ENCODE measurements at places on chromosomes 6 and 20.
A peak's percentile ranks its signal among the peaks of the same experiment; 100 is the strongest.

- DNase-seq, result no peak
Observed at GRCh38 chr6:143632894-143633293, 44.9 kb upstream of the PHACTR2 start.

GRCh38 chr6:164640956-164641355, 668.4 kb downstream of the C6orf118 start:
- no peak for DNase-seq

GRCh38 chr6:31729979-31730630, 1.0 kb upstream of the DDAH2 start:
- DNase-seq, result peak; percentile 76

DNA sequence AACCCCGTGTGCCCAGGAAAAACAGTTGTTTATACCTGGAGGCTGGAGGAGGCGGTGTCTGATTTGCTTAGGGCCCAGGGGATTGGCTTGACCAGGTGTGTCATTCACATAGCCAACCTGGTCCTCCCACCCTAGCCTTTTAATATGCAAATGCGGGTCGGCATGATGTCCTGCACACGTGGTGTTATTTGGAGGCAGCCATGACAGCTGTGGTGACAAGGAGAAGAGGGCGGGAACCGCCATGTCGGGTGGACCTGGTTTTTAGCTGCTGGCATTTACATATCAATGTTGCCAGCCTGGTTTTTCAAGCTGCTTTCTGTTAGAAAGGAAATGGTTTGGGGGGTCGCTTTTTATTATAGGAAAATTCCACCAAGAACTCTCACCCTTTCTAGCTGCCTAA, 291.4 kb upstream of the QKI start:
- no peak for DNase-seq

DNA sequence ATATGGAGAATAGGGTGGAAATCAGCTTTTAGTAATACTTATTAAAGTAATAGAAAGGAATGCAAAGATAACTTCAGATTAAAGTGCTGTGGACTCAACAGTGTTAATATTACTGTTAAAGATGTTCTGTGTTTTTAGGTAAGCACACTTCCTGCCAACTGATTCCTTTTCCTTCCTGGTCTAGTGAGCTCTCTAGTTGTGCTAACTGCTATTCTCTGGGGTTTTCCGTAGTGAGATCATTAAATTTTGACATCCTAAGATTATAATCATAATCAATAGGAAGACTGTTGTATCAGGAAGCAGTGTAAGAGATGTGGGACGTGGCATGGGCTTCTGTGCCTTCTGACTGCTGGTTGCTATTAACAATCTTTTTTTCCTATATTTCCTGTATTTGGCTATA, 1.2 kb upstream of the TMEM217 start:
- DNase-seq, result no peak

GRCh38 chr6:90167514-90168379, 128.9 kb downstream of the BACH2 start:
- no peak for DNase-seq

DNA sequence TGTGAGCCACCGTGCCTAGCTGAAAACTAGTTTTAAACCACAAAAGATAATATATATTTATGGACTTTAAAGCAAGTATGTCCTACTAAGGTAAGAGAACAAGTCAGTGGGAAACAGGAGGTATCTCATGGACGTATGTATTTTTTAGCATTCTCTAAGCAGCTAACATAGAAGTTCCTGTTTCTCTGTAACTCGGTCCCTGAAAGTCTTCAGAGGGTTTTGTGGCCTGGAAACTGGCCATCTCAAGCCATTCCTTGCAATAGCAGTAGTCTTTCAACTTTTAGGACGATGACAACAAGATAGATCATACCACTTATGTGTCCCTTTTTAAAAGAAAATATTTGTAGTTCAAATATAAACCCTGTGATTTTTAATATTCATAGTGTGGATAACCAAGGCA, 95.6 kb upstream of the RALGAPA2 start:
- no peak for DNase-seq

DNA sequence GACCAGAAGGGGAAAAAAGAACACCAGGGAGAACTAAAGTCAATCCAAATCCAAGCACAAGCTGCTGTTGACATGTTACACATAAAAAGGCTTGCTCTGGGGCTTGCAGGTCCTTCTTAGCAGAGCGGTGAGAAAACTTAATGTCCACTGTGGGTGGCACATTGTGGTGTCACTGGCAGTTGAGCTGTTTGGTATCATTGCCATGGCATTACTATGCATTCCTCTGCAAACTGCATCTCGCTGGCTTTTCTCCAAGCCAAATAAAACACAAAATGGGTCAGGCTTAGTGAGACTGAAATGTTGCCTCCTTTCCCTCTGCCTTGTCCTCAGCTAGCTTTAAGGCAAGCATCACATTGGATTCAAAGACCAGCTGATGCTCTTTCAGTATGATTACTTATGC, 40.9 kb downstream of the LY86 start:
- DNase-seq, result no peak

GRCh38 chr6:44243345-44243744, 3.6 kb upstream of the HSP90AB1 start:
- DNase-seq, result no peak

DNA sequence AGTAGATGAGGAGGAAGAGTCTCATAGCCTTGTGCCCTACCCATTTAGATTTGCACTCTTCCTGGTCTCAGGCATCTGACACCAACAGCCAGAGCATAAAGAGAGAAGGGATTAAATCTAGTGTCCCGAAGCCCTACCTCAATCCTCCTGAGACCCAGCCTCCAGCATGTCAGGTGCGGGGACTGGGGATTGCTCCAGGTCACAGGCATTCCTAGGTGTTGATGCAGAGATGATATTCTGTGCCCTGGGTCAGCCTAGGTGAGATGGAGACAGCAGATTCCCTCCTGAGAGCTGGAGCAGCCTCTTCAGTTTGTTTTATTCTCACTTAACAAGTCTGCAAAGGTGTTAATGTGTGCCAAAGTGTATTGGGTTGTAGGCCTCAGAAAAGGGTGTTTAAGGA, 89.8 kb downstream of the ANKRD6 start:
- DNase-seq, result no peak

DNA sequence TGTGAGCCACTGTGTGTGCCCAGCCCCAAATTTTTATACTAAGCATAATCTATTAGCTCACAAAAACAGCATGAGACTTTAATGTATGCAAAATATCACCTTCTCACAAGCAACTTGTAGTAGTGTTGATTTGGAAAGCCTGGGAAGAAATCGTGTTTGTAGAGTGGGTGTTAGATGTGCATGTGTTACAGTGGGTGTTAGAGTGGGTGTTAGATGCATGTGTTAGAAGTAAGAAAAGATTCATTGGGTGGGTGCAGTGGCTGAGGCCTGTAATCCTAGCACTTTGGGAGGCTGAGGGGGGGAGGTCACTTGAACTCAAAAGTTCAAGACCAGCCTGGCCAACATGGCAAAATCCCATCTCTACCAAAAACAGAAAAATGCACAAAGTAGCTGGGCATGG, 6.3 kb upstream of the SCAF8 start:
- DNase-seq, result no peak

- peak; percentile 28 for DNase-seq
Observed at GRCh38 chr20:34069341-34070078, 42.5 kb downstream of the EIF2S2 start.

DNA sequence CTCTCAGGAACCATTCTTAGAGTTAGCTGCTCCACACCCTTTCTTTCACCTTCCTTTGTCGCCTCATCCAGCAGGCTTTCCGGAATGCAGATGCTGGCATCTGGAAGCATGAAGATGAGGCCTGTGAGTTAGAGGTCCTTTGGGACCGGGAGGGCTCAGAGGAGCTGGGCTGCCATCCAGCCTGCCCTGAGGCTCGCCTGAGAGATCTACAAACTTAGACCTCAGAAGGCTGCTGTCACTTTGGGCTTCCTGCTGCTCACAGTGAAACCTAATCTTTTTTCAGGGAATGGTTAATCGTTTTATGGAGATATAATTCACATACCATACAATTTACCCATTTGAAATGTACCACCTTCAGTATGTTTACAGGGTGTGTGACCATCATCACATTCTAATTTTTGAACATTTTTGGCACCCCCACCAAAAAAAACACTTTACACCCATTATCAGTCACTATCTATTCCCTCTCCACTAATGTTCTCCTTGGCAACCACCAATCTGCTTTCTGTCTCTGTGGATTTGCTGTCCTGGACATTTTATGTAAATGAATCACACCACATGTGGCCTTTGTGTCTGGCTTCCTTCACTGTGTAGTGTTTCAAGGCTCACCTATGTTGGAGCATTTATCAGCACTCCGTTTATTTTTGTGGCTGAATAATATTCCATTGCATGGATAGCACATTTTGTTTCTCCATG, 20.0 kb upstream of the MPC1 start:
- DNase-seq, result no peak

DNA sequence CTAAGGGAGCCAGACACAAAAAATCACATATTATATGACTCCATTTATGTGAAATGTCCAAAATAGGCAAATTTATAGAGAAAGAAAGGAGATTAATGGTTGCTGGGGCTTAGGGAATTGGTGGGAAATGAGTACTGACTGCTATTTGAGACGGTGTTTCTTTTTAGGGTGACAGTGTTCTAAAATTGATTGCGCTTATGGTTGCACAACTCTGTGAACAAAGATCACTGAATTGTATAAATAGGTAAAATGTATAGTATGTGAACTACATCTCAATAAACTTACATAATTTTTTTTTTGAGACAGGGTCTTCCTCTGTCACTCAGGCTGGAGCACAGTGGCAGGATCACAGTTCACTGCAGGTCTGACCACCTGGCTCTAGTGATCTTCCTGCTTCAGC, 45.4 kb downstream of the REV3L start:
- DNase-seq, result no peak

DNA sequence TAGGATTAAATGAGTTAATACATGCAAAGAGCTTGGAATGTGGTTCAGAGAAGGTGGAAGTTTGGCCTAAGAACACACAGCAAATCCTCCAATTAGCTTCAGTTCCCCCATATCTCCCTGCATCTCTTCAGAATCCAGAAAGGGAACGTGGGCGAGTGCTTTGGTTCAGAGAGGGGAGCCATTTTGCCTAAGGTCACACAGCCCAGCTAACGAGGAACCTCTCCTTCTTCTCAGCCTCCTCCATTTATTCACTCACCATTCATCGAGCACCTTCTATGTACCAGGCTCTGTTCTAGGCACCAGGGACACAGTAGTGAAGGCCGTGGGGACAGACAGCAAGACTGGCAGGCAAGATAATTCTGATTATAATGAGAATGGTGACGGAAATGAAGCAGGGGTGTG, 2.3 kb upstream of the CEBPB start:
- DNase-seq, result no peak

DNA sequence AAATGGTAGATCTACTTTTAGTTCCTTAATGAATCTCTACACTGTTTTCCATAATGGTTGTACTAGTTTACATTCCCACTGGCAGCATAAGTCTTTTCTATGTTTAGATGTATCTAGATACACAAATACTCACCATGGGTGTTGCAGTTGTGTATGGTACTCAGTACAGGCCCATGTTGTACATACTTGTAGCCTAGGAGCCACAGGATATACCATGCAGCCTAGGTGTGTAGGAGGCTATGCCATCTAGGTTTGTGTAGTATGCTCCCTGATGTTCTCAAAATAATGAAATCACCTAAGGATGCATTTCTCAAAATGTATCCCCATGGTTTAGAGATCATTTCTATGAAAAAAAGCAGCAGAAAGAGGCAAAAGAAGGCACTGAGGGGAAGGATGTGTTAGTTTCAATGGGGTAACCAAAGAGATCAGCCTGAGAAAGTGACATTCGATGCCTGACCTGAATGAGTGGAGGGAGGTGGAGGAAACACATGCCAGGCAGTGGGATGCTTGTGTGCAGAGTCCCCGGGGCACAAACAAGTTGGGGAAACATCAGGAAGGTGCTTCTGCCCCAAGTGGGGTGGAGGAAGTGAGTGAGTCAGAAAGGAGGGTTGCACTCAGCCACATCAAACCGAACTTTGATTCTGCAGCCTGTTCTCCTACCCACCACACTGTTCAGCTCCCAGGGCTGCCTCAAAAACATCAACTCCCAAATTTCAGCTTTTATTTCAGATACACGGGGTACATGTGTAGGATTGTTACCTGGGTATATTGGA, 191.2 kb downstream of the ZNF217 start:
- no peak for DNase-seq

DNA sequence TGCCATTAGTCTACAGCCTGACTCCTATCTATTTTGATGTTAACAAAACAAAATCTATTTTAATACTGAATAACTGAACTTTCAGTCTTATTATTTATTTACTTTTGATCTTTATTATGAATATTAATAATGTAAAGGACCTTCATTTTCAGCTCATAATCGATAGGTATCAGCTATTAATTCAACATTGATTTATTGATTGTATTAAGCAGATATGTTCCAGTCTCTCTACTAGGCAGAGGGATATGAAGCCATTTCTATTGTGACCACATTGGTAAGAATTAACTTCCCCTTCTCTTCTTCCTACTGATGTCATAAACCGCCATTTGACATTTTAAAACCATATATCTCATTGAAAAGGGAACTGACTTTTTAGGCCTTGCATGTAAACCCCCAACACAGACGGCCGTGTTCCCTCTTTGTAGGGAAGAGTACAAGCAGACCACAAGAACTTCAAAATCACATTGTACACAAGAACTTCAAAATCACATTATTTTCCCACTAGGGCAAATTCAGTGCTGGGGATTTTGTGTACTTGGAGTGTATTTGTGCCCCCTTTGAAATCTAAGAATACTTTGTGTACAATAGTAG, 69.5 kb upstream of the FABP7 start:
- no peak for DNase-seq

DNA sequence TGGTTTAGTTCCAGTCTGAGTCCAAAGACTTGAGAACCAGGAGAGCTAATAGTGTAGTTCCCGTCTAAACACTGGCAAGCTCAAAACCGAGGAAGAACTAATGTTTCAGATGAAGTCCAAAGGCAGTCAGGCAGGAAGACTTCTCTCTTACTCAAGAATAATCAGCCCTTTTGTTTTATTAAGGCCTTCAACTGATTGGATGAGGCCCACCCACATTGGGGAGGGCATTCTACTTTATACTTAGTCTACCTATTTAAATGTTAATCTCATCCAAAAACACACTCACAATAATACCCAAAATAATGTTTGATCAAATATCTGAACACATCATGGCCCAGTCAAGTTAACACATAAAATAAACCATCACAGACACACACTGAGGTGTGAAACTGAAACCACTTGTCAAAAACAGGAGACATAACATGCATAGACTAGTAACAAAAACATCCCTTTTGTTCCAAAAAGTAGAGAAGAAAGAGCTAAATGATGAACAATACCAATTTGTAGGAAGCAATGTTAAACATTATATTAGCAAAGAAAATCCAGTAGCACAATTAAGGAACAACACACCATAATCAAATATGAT, 50.2 kb upstream of the SENP6 start:
- no peak for DNase-seq

GRCh38 chr6:125793280-125793679, 2.5 kb downstream of the NCOA7 start:
- no peak for DNase-seq

DNA sequence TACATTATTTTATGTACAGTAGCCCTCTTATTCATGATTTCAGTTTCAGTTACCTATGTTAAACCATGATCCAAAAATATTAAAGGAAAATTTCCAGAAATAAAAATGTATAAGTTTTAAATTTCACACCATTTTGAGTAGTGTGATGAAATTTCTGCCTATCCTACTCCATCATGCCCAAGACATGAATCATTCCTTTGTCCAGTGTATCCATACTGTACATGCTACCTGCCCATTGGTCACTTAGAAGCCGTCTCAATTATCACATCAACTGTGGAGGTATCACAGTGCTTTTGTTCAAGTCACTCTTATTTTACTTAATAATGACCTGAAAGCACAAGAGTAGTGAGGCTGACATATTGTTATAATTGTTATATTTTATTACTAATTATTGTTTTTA, 32.3 kb upstream of the PLCB4 start:
- no peak for DNase-seq
